Dermis blood vessel endothelial cell (primary cell): ENCODE measurements at places on chromosomes 1 and 21. TPM values are rescaled to one million over a fixed set of nuclear protein-coding genes. Genes with fewer than 3 reads are reported as not detected.

DNA sequence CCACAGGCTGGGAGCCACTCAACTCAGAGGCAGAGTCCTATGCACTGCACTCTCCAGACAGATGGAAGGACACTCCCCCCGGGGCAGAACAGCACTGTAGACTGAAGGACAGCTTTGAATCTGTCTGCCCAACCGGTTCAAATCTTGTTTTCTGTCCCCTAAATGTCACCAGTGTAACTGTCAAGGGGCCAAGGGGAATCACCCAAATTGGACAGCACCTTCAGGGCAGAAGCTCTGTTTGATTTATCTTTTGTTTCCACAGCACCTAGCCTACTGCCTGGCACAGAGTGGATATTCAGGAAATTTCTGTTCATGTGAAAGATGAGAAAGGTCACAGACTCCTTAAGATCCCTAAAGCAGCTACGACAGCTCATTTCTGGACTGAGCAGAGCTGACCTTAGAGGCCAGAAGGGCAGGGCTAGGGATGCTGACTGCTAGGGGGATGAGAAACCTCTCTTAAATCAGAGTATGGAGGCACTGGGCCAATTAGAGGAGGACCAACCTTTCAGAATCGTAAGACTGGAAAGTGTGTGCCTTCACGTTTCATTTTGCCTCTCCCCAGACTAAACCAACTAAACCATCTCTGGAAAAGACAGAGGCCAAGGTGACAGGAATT is 41.0 kb downstream of the ITPKB start:
- no peak for DNase-seq

Gene MIXL1
- 0.05 TPM in 1 of 2 replicates, not detected in the other for total RNA-seq

DNA sequence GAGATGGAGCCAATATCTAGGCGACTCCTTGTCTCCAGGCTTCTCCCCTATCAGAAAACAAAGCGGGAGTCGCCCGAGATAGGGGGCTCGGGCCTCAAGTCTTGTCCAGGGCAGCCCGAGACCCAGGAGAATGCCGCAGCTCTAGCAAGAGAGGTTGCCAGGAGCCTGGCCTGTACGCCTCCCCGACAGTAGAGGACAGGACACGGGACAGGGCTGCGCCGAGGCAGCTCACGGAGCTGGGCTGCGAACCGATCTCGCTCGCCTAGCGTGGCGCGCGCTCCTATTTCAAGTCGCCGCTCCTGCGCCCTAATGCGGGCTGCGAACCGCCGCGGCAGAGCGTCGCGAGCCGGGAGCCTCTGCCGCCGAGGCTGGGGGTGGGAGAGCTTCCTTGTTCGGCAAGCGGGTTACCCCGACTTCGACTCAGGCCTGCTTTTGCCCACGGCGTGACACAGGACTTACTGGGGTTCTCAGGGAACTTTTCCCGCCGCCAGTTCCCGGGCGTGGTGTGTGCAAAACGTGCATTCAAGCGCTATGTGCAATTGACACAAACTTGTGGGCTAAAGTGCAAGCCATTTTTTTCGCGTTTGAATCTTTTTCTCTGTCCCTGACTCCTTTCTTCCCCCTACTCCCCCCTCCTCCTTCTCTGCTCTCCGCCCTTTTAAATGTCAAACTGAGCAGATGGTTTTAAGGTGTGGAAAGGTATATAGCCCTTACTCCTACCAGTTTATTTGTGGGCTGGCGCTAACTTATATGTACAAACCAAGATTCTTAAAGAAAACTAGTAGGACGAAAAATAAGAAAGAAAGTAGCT is 2.4 kb upstream of the PROX1 start:
- peak; percentile 50 for DNase-seq

DNA sequence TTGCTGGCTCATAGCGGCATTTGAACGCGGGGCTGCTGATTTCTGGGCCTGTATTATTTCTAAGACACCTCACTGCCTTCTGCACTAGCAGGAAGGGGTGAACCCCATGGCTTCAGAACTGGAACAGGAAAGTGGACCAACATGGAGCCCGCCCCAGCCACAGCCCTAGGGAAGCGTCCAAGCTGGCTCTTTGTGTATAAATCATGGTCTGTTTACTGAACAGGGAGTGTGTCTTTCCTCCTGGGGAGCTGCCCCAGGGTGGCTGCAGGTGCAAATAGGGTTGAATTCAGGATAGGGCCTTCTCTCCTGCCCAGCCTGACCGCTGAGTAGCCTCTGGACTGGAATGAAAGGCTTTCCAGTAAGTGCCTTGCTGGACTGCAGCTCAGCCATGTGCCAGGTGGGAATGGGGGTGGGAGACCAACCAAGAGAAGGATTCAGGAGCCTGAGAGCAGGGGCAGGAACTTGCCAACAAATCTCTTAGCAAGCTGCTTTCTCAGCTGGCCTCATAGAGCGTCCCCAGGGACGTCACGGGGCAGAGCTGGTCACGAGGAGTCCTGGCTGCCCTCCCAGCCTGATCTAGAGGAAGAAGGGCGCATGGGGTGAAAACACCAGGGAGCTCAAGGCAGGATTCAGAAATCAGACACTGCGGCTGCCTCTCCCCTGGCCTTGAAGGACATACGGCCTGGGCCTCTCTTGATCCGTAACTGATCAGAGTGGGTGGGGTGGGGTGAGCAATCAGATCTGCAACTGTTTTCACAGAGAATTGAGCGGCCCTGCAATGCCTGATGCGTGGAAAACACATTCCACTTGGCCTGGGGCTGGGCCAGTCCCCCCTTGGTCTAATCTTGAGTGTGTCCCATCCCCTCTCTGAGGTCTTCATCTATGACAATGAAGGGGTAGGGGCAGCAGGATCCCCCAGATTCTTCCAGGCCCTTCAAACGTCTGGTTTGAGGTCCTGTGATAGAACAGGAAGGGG is 56.5 kb upstream of the SELENON start:
- DNase-seq = peak; percentile 79

DNA sequence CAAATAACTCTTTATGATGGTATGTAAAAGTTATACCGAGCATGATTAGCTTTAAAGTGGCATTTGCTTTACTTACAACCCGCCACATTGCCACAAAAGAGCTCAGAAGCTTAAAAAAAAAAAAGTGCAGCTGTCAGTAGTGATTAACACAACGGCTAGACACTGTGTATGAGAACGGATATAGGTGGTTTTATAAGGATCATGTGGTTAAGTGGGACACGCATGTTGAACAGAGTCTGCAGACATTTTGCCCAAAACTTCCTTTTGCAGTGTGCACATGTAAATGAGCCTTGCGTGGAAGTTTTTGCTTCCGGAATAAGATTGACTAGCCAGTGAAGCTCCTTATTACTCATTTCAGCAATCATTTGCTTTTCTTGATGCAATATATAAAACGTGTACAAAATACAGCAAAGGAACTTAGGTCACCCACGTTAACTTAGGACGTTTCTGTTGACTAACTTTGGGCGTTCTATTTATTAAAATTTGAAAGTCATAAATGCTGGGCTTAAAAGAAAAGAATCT is 58.7 kb upstream of the RGS1 start:
- no peak for DNase-seq

Gene MROH9
- total RNA-seq = not detected in 2 replicates

Gene ITLN2
- total RNA-seq = not detected in 2 replicates

Gene ERVH48-1
- total RNA-seq = 0.05 TPM in 1 of 2 replicates, not detected in the other

Gene ARID4B
- total RNA-seq = 62.0 and 67.9 TPM in 2 replicates

DNA sequence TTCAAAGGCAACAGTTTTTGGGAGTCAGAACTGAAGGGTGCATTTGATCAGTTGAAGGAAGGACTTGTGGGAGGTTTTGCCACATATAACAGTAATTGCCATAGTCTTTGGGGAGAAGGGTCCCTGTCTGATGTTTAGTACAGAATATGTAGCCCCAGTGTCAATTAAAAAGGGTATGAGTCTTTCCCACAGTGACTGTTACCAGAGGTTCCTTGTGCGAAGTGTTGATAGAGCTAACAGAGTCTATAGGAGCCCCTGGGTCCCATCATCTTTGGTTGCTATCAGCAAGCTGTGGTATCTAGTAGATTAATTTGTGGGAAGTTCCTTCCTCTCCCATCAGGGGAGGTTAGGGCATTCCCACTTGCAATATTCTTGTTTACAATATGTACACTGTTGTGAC is 329.2 kb downstream of the PTPRU start:
- no peak for DNase-seq

Gene DAB1
- not detected in 2 replicates for total RNA-seq

GRCh38 chr21:33196941-33197374 is 32.8 kb upstream of the IFNAR2 start:
- DNase-seq = peak; percentile 81

DNA sequence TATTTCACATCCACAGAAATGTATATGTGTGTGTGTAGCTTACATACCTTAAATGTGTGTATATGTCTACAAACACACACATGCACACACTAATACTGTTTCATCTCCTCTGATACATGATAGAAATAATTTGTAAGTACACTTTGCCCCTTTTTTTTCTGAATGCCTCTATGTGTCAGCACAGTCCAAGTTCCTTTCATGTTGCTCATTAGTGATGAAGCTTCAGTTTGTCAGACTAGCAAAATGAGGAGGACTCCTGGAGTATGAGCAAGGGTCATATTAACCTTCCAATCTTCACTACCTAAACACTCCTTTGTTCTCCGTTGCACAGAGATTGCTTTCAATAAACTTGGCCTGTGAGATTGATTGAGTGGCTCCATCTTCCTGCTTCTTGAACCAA is 935.4 kb downstream of the MRPL39 start:
- no peak for DNase-seq

DNA sequence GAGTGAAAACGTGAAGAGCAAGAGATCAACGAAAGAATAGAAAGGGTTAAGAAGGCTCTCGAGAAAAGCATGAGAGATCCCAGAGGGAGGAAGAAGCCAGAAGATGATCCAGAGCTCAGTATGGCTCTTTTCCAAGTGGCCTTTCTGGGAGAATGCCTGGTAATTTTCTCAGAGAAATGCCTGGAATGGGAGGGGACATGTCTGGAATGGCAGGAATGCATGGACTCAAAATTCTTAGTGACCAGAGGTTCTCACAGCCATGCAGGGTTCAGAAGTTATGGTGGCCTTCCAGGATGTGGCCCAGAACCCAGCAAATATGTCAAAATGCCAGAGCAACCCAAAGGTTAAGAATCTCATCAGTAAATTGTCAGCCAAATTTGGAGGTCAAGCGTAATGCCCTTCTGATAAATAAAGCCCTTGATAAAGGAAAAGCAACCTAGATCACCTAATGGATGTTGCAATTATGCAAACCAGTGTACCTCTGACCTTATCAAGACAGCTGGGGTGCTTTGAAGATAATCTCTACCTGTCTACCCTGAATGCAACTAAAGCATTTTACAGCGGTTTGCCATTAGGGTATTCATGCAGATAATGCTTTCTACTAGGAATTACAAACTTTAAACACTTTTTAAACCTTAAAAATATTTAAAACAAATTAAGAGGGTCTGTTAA is 53.1 kb downstream of the NBPF6 start:
- no peak for DNase-seq

DNA sequence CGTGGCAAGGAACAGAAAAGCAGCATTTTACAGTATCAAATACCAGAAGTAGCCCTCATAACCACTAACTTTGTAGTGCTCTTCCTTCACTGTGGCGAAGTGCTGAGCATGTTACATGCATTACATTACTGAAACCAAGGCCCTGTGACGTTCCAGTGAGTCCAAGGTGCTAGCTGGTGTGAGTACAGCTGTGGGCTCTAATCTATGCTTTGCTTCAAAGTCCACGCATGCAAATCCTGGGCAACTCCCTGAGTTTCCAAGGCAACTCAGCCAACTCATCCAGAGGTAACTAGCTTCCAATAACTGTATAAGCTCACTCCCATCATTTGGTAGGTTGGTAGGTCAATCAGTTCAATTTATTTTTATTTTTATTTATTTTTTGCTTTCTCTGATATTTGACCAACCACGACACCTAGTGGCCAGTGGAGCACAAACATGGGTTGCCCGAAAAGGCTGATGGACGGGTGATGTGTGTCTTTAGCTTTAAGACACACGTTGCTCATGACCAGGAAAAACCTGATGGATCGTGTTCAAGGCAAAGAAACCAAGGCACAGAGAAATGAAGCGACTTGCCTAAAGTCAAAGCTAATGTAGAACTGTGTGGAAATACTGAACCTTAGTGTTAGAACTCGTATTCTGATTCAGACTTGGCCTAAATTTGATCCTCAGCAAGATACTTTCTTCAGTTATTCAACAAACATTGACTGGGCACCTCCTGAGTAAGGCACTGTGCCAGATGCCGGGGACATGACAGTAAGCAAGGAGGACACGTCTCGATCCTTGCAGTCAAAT is 73.0 kb downstream of the GNG12 start:
- peak; percentile 85 for DNase-seq

DNA sequence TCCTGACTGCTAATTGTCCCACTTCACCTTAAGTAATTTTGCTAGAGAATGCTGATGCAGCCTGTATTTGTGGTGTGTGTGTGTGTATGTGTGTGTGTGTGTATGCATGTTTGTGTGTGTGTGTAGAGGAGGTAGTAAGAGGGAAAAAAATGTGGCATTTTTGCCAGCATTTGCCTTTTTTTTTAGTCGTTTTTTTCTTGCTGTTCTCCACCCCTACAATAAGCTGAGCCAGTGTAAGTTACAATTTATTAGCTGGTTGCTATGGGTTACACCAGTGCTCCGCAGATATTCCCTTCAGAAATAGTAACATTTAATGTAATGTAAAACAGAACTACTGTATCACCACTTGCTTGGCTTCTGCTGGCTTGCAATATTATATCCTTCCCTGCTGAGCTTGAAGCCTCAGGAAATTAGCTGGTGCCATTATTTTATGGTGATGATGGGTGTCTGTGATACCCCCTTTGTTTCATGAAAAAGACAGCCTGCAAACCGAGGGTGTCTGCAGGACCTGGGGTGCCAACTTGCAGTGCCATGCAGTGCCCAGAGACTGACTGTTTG is 23.4 kb upstream of the IGSF3 start:
- no peak for DNase-seq

GRCh38 chr1:90557706-90558105 is 159.4 kb downstream of the BARHL2 start:
- DNase-seq = no peak
